Stimulated activated CD8-positive, alpha-beta memory T cell treated with anti-CD3 and anti-CD28 coated beads, Interleukin-12 subunit alpha, Interleukin-12 subunit beta, amount 100 ng/mL, for 1 hour (primary cell): ENCODE measurements at places on chromosomes 5 and 9.

DNA sequence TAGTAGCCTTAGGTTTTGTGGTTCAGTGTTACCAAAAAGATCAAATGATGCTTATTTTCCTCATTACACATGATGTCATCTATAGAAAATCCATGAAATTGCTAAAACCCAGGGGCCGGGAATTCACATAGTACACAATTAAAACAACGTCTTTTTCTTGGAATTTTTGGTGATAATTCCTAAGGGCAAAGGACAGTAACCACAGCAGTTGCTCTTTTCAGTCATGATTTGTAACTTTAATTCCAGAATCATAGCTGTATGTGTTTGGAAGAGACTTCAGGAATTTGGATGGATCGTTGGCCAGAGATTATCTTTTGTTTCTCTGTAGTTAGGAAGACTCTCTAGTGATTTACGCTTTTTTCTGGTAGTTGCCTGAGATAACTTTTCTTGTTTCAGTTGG is 748.7 kb downstream of the TLE4 start:
- DNase-seq, result no peak

- no peak for DNase-seq
These were observed 80.5 kb upstream of the EPB41L4B start for GRCh38 chr9:109401169-109401989.

DNA sequence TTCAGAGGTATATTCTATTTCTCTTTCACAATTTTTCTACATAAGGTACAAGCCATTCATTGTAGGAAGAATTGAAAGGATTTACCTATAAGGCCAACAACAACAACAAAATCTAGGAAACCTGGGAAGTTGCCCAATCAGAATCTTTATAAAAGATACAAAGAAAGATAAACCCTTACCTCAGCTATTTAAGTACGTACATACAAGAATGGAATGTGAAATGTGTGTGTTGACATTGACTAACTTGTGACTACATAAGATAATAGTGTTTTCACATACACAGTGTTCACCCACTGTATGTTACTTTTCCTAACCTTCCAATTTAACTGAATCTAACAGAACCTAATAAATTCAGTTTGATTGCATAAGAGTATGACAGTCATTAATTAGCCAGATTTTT is 154.1 kb downstream of the ADAMTS6 start:
- DNase-seq, result no peak

DNA sequence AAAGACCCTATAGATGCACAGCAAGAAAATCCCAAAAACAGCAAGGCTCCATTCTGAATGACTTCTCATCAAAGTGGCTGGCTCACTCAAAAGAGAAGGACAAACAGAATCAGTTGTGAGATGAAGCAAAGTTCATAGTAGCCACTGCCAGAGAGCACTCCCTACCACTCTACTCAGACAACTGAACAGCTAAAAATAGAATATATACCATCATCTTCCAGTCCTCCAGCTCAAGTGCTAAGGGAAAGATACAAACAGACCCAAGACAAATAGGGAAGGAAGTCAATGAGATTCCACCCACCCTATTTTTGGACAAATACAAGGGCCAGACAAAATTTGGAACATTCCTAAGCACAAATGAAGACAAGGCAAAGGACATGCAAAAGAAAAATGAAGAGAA is 20.6 kb downstream of the GNAQ start:
- DNase-seq, result no peak

DNA sequence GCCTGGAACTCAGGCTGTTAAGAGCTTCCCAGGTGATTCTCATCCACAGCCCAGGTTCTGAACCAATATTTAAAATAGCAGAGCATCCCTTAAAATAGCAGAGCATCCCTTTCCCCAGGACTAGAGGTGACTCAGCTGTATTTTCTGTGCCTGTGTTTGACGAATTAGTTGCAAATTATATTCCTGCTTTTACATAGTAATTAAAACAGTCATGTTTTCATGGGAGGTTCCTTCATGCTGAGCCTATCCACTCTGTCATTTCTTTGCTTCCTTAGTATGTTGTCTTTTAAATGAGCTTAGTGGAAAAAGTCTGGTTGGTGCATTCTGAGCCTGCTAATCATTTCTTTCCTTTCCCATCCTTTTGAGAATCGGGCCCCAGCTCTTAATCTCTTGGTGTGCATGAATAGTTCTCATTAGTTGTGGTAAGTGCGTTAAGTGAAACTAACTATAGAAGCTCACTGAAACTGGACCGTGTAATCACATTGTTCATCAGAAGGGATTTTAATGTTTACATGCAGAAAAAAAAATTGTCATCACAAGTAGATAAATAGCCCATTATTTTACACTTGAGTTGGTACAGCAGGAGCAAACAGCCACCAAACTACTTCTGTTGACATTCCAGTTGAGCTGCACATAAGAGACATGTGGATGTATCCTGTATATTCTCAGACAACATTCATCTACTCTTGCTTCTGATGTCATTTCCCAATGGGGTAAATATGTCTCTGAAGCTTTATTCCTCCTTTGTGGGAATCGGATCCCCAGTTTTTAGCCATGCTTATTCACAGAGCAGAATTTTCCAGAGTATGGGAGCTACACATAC is 596.9 kb upstream of the WWC1 start:
- DNase-seq, result no peak

GRCh38 chr5:105752801-105753200 is 1917.9 kb downstream of the EFNA5 start:
- no peak for DNase-seq

DNA sequence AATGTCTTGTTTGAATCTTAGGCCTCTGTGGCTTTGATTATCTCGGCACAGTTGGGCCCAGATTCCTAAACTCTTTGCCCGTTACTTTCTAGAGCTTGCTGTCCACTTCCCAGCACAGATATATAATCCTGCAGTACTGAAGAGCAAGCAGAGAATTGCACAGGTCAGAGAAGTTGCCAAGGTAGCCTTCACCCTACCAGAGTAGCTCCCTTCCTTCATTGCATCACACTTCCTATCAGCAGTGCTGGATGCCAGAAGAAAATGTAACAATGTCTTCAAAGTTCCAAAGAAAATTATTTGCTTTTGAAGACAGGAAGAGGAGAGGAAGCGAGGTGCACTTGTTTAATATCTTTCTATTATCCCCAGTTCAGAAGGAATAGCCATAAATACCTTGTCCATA is 38.1 kb upstream of the SPATA31D4 start:
- no peak for DNase-seq

- DNase-seq, result no peak
These were observed 6.7 kb upstream of the PHF2 start for GRCh38 chr9:93569621-93570174.

DNA sequence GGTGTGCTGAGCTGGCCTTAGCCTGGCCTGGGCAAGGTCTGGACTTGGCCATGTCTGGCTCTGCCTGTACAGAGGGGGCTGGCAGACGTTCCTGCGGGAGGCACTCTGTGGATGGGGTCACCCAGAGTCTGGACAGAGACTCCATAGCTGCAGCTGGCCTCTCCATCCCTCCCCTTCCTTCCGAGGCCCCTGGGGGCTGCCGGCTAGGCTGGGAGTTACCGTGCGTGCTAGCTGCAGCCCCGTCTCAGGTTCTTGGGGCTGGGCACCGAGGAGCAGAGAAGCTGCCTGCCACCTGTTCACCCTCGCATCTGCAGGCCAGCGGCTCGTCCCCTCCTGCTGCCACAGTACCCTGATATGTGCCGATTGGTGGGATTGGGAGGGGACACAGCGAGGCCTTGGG is 63.4 kb downstream of the RXRA start:
- DNase-seq, result no peak

DNA sequence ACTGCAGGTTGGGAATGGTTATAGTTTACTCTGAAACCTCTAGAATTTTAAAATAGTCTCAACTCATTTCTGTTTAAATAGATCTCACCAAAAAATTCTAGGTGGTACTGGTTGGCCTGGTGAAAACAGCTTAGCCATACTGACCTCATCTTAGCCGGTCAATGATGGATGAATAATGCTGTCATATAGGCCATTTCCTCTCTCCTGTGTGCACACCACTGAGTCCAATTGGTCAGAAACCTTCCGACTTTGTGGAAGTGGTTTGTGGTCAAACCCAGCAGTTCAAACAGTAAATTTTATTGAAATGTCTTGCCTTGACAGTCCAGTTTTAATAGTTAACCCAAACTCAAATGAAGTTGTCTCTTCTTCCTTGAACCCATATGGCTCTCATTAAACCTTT is 98.6 kb downstream of the GIN1 start:
- no peak for DNase-seq

GRCh38 chr5:82676661-82677060 is 398.5 kb upstream of the RPS23 start:
- DNase-seq, result no peak

DNA sequence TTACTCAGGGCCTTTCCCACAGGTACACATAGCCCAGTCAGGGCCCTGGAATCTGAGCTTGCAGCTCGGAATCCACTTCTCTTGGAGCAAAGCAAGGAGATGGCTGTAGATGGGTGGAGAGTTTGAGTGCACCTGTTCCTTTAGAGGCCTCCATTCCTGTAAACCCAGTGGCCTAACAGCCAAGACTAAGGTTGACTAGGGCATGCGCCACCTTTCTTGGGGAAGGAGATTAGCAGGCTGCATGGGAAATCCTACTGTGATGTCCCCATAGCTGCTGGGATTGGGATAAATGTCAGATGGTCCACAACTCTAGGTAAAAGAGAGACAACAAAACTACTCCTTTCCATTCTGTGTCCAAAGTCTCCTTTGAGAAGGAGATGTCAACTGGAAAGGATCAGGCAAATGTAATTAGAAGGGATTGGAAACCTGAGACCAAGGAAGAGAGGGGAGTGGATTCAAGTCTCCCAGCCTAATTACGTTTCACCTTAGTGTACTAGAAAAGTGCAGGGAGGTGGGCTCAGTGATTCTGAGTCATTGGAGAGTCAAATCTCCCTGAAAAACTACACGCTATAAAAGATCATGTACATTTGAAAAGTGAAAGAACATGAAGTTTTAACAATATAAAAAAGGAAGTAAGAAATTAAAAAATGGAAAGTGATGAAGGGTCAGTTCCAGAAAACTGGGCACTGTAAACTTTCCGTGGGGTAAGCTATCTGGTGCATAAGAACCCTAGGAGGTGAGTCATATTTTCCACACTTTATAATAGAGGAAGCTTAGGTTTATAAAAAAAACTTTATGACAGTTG is 104.2 kb downstream of the SEC61B start:
- no peak for DNase-seq

- DNase-seq, result no peak
These were observed 86.7 kb upstream of the PCA3 start for GRCh38 chr9:76677481-76678055.

DNA sequence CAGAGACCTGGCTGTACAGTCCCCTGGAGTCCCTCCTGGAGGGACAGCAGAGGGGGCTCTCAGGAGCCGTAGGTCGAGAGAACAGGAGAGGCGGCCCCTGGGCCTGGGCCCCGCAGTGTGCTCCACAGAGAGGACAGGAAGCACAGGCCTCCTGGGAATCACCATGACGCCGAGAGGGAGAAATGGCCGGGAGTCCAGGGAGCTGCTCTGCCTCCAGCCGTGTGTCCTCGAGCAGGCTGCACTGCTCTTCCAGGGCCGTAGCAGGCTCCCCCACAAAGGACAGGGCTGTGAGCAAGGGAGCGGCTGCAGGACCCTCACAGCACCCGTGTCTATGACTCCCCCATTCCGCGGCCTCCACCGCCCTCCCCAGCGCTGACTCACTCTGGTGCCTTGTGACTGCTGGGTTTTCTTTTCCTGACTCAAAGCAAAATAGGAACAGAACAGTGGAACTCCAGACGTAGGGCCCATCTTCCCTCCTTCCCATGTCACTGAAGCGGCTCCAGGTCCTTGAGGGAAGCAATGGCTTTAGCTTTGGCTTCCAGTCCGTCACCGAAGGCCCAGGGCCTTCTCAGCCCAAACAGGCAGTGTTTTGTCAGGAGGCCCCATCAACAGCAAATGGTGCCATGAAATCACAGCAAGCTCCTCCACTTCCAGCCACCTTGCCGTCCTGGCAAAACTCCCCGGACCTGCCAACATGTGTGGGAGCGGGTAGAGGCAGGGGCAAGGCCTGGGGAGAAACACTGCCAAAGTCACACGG is 114.2 kb downstream of the LHFPL2 start:
- DNase-seq, result no peak

DNA sequence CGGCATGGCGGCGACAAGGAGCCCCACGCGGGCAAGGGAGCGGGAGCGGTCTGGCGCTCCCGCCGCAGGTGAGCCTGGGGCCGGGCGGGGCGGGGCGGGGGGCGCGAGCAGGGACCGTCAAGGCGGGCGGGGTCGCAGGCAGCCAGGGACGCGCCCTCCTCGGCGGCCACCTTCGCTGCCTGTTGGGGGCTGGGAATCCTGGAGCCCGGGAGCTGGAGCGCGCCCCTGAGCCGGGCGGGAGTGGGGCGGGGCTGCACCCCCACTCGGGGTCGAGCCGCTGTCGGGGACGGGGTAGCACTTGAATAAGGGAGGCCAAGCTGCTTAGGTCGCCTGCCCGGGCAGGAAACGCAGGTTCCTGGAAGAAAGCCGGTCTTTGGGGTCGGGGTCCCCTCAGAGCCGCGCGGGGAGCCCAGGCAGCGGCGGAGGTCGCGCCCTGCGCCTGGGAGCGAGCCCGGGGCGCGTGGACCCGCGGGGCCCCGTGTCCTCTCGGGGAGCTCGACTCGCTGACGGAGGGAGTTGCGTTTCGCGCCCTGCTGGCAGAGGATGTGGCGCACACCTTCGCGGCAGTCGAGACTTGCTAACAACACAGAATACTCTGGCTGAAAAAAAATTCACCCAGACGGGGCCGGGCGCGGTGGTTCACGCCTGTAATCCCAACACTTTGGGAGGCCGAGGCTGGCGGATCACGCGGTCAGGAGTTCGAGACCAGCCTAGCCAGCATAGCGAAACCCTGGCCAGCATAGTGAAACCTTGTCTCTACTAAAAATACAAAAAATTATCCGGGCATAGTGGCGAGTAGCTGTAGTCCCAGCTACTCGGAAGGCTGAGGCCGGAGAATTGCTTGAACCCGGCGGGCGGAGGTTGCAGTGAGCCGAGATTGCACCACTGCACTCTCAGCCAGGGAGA is 552 bp downstream of the OTULINL start:
- peak; percentile 70 for DNase-seq

DNA sequence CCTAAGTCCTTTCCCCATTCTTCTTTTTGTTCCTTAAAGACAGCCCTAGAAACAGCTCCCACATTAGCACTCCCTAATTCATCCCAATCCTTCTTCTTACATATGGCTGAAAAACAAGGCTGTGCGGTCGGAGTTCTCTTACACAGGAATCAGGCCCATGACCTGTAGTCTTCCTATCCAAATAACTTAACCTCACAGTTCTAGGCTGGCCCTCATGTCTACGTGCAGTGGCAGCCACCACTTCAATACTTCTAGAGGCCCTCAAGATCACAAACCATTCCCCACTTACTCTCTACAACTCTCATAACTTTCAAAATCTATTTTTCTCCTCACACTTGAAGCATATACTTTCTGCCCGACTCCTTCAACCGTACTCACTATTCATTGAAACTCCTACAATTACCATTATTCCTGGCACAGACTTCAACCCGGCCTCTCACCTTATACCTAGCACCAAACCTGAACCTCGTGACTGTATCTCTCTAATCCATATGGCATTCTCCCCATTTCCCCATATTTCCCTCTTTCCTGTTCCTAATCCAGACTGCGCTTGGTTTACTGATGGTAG is 59.3 kb downstream of the RAPGEF6 start:
- DNase-seq, result no peak

- DNase-seq, result no peak
These were observed 20.7 kb upstream of the EPB41L4B start for GRCh38 chr9:109341561-109341960.
